ENCODE measurements at places on chromosomes 12 and 14.
A peak's percentile ranks its signal among the peaks of the same experiment; 100 is the strongest.

DNA sequence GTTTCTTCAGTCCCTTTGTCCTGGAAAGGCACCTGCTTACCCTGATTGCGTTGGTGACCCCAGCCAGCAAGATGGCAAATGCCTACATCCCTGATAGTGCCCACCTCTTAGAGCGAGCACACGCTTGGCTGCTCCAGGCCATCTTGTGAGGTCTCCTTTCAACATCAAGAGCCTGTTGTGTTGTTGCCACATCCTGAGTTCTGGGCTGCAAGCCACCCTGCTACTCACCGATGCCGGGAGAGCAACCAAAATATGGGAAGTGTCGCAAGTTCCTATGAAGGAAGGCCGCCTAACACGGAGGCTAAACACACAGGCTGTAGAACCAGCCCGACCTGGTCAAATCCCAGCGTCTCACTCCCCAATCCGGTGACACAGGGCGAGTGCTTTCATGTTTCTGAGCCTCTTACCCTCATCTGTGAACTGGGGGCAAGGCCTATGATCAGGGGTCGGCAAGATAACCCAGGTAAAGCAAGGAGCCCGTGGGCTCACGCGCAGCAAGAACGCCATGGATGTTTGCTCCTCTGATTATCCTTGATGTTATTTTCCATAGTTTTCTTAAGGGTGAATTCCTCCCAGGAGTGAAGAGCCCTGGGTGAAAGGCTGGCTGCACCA is 98.4 kb downstream of the LGMN start:
- peak overlapping the region; percentile 94 for H3K27ac ChIP-seq
- peak overlapping the region; percentile 33 for H3K4me3 ChIP-seq
- peaks cover 76% of the 10 kb centered on the region for H3K4me1 ChIP-seq
- H3K27me3 ChIP-seq: no peaks in the 10 kb centered on the region

- no peak for DNase-seq
- peaks cover 47% of the 10 kb centered on the region for H3K36me3 ChIP-seq
- no peaks in the 10 kb centered on the region for H3K27me3 ChIP-seq
- H3K27ac ChIP-seq: no peak overlapping the region
- no peak overlapping the region for H3K4me3 ChIP-seq
Observed at GRCh38 chr12:68131867-68132414, 27.6 kb downstream of the IFNG start.

DNA sequence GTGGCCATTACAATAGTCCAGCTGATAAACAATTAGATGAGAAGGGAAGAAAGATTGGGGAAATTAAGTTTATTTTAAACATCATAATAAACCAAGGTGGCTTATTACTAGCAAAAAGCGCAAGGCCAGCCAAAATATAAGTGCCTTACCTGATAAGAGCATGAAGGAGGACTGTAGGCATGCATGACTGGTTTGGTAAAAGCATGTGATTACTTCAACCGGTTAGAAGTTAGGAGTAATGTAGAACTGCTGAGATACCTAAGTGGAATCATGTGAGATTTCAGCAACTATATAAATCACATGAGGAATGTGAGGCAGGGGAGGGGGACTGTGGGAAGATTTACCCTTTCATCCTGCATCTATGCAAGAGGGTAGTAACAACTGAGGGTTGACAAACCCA is 59.7 kb upstream of the CCDC196 start:
- H3K27me3 ChIP-seq: no peaks in the 10 kb centered on the region
- no peaks in the 10 kb centered on the region for H3K36me3 ChIP-seq
- no peak overlapping the region for H3K27ac ChIP-seq
- H3K4me1 ChIP-seq: no peaks in the 10 kb centered on the region
- no peak for DNase-seq

- peaks cover 6% of the 10 kb centered on the region for H3K4me1 ChIP-seq
- peaks cover 5% of the 10 kb centered on the region for H3K27me3 ChIP-seq
- no peak for DNase-seq
Observed at GRCh38 chr14:100547633-100548294, 39.5 kb downstream of the BEGAIN start.

- H3K27ac ChIP-seq: no peak overlapping the region
- H3K27me3 ChIP-seq: no peaks in the 10 kb centered on the region
- H3K4me1 ChIP-seq: no peaks in the 10 kb centered on the region
- no peak for DNase-seq
- H3K4me3 ChIP-seq: no peak overlapping the region
Observed at GRCh38 chr12:97716356-97716755, 253.8 kb downstream of the RMST start.

DNA sequence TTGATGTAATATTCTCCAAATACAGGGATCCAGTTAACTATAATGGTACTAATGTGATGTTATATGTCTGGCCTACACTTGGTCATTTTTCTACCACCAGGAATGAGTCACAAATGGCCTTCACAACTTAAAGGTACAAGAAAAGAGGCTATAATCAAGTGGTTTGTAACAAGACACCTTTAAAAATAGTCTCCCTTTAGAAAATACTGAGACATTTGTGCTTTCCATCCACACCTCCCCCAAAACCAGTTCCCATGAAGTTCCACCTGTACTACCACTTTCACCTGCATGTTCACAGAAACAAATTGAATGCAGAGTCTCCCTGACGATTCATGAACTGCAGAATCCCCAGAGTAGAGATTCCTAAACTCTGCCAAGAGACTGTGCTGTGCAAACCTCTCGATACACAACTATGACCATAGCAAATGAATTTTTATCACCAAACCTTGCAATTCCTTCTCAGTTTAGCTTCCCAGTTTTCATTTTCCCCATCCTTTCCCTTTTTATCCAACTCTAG is 6.0 kb downstream of the BTG1 start:
- DNase-seq: no peak
- peaks cover 75% of the 10 kb centered on the region for H3K36me3 ChIP-seq
- no peaks in the 10 kb centered on the region for H3K27me3 ChIP-seq

Data from activated T-helper 1 cell treated with anti-CD3 and anti-CD28 coated beads, Interleukin-12 subunit alpha, Interleukin-12 subunit beta, Interleukin-2, Interleukin-4 antibody, amounts not matched to agents 30 ng/mL and 10 ng/mL and 1 ng/mL, durations not matched to agents 14 hours and 24 hours and 36 hours (primary cell).